Fibroblast of the conjunctiva (primary cell): ENCODE measurements at places on chromosomes 2 and 18.

GRCh38 chr18:23307567-23308295 lies 145.4 kb upstream of the RIOK3 start:
- no peak for DNase-seq

DNA sequence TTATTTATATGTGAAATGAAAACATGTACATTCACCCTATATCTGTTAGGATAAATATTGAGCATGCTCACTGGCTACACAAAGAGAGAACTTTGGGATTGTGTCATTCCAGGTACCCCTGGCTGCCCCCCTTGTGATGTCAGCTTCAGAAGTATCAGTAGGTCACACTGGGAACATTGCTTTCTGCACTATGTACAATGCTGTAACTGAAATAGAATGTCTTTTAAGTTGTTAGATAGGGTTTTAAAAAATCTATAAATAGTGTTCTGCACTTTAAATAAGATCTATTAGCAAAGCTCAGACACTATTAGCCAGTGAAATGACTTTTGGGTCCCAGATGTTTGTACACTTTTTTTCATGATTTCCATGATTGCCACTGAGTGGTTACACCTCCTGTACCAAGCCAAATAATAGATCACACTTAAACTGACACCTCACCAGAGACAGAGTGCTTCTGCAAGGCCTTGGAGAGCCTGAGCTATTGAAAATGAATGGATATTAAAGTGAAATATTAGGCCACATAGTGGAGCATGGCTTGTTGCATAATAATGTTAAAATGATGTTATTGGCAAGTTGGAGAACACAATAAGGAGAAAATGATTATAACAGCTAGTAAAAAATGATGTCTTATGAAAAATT lies 297.0 kb upstream of the NXPH2 start:
- DNase-seq = no peak

DNA sequence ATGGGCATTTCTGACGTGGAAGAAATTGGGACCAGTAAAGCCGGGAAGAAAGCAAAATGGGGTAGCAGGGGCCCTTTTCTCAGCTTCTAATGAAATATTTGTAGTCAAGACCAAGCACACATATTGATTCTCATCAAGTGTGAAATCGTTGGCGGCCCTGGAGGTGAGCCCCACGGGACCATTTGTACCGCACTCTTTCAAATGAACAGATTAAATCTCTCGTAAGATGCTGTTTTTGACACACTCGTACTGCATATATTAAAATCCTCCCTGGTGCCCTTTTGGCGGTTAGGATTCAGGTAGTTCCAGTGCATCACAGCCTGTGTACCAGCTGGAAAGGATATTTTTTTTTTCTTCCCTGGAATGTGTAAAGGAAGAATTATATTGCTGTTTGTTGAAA lies 9.9 kb upstream of the MYL1 start:
- DNase-seq = no peak

GRCh38 chr18:12041561-12041960 lies 52.1 kb upstream of the ANKRD62 start:
- peak; percentile 43 for DNase-seq

DNA sequence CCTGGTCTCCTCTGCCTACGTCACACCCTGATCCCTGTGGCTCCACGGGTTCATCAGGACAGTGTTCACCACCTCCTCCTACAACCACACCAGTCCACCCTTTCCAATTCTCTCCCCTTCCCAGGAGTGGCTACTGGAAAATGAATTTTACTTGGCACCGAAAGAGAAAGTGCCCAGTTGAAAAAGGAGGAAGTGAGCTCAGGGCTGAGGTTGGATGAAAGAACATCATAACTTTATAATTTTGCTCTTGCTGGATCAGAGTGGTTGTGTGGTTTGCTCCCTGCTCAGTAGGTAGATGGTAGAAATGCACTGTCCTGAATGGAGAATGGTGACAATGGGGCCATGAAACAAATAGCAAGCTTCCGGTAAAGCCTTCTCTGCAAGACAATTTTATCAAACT lies 140.3 kb upstream of the DDX18 start:
- DNase-seq = no peak

DNA sequence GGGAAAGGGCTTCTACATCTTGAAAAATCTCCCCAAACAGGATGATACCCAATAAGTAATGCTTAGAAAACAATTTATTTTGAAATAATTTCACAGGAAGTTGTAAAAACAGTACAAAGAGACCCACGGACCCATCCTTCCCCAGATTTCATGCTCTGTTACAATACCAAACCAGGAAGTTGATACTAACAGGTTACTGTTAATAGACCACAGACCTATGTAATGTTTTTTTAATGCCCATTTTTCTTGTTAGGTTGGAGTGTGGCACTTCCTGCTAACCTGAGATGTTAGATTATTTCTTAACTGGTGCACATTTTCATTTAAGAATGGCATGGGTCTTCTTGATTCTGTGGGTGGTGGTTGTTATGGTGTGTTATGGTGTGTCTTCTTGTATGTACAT lies 21.4 kb upstream of the MGAT5 start:
- no peak for DNase-seq

DNA sequence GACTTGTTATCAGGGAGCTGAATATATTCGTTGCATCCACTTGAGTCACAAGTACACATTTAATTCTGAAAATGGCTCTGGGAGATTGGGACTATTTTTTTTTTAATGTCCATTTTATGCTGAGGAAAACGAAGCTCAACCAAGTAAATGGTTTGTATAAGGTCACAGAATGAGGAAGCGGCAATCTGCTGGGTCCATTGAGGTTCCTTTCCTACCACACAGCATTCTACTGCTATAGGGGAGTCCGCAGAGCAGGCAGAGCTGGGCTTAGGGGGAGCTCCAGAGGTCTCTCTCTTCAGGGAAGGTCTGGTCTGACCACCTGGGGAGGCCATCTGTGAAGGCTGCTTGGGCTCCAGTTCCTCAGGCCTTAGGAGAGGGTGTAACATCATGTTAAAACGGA lies 77.9 kb downstream of the MCFD2 start:
- no peak for DNase-seq

DNA sequence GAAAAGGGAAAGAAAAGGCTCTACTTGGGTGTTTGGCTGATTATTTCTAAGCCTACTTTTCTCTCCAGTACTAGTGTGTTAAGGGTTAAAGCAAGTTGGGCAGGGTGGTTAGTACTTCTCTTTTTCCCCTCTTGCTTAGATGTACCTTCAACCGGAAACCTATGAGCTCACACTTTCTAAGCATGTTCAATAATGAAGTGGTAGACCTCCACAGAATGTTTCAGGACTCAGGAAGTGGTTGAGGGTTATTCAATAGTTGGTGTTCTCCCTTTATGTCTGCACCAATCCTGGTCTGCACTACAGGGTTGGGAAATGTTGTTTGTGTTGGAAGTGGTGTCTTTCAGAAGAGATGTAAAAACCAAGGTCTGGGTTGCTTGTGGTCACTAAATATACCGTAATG lies 137.1 kb downstream of the ZEB2 start:
- DNase-seq = no peak

DNA sequence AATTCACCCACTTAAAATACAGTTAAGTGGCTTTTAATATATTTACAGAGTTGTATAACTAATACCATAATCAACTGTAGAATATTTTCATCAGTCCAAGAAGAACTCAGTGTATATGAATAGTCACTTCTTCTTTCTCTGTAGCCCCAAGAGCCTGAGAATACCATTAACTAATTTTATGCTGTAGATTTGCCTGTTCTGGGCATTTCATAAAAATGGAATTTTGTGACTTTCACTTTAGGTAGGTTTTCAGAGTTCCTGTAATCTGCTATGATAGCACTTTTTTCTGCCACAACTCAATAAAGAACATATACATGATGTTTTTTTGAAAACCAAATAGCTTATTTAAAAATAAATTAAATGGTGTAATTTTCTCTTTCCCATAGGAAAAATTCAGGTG lies 57.6 kb downstream of the CCDC102B start:
- no peak for DNase-seq

DNA sequence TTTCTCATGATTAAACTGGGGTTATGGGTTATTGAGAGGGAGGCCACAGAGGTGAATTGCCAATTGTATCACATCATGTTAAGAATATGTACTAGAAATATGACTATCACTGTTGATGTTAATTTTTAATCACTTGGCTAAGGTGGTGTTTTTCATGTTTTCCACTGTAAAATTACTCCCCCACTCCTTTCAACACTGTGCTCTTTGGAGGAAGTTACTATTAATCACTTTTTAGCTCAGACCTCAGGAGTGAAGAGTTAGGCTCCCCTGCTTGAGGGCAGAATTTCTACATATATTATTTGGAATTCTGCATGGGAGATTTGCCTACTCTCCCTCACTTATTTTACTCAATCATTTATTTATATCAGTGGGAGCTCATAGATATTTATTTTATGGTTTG lies 76.0 kb upstream of the OSR1 start:
- DNase-seq = no peak

GRCh38 chr18:54742659-54743604 lies 85.3 kb upstream of the RAB27B start:
- DNase-seq = peak; percentile 98

- DNase-seq = peak; percentile 26
Observed at GRCh38 chr18:42052122-42052708, 97.2 kb downstream of the PIK3C3 start.

- DNase-seq = no peak
Observed at GRCh38 chr18:53795610-53796009, 428.9 kb downstream of the MBD2 start.

DNA sequence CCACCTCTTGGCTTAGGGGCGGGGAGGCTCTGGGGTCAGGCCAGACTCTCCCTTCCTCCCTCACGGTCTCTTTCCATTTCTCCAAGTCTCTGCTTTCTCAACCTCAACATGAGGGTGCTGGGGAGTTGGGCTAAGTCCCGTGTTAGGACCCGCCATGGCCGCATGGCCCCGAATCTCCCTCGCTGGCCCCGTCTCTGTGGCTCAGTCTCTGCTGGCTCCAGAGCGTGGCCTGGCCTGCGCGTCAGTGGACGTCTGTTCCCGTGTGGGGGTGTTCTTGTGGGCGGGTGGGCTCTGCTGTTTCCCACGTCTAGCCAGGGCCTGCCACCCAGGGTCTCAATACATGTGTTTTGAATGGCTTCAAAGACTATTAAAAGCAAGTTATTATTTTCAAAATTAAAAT lies 12.4 kb downstream of the ALLC start:
- no peak for DNase-seq
